ENCODE measurements at places on chromosomes 6 and 20.

DNA sequence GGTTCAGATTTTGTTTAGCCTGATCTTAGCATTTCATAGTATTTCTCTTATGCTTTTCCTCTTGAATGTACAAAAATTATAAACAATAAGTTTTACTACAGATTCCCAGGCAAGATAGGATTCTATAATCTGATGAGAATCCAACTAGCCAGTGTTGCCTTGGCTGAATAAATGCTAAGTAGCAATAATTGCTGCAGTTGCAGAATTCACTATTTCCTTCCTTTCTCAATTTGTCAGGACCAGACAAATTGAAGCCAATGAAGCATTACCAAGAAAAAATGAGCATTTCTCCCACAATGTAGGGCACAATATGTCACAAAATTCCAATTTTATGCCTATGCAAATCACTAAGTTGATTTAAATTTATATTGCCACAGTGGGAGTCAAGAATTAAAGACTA is 260.2 kb downstream of the KIF16B start:
- H3K4me3 ChIP-seq, result no peak overlapping the region
- H3K4me1 ChIP-seq, result no peaks in the 10 kb centered on the region
- no peak overlapping the region for H3K27ac ChIP-seq
- DNase-seq, result no peak
- H3K36me3 ChIP-seq, result no peaks in the 10 kb centered on the region

DNA sequence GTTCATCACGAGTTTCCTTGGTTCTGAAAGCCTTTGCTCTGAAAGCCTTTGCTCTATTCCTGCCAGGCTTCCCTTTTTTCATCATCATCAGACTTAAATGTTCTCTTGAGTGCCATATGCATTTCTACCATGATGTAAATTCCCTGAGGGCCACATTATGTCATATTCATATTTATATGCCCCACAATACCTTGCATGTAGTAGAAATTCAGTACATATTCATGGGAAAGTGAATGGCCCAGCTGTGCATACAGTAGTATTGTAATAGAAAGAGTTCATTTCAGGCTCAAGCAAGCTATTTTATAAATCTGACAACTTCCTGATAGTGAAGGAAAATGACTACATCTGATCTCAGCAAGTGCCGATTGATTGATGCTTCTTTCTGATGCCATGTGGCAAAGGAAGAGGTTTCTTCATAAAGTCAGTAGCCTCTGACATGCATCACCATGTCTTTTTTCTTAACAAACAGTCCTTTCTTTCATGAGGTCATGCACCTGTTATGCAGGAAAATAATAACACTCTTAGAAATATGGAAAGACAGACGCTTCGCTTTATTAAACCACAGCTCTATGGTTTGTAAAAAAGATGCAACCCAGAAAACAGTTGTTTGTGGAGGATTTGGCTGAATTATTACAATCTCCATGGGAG is 308.7 kb downstream of the SAMD5 start:
- no peaks in the 10 kb centered on the region for H3K36me3 ChIP-seq
- no peaks in the 10 kb centered on the region for H3K27me3 ChIP-seq
- no peak for DNase-seq
- no peak overlapping the region for H3K27ac ChIP-seq

GRCh38 chr20:54726687-54727300 is 251.4 kb downstream of the DOK5 start:
- H3K27ac ChIP-seq, result no peak overlapping the region
- no peaks in the 10 kb centered on the region for H3K27me3 ChIP-seq
- H3K4me1 ChIP-seq, result no peaks in the 10 kb centered on the region

GRCh38 chr6:107564589-107564951 is 74.7 kb downstream of the SOBP start:
- H3K27me3 ChIP-seq, result no peaks in the 10 kb centered on the region
- no peak overlapping the region for H3K4me3 ChIP-seq
- H3K36me3 ChIP-seq, result no peaks in the 10 kb centered on the region
- no peak overlapping the region for H3K27ac ChIP-seq

GRCh38 chr6:126170433-126170832 is 169.5 kb upstream of the CENPW start:
- no peaks in the 10 kb centered on the region for H3K27me3 ChIP-seq
- no peak overlapping the region for H3K27ac ChIP-seq
- H3K36me3 ChIP-seq, result no peaks in the 10 kb centered on the region
- no peak overlapping the region for H3K4me3 ChIP-seq
- DNase-seq, result no peak
- H3K4me1 ChIP-seq, result no peaks in the 10 kb centered on the region

DNA sequence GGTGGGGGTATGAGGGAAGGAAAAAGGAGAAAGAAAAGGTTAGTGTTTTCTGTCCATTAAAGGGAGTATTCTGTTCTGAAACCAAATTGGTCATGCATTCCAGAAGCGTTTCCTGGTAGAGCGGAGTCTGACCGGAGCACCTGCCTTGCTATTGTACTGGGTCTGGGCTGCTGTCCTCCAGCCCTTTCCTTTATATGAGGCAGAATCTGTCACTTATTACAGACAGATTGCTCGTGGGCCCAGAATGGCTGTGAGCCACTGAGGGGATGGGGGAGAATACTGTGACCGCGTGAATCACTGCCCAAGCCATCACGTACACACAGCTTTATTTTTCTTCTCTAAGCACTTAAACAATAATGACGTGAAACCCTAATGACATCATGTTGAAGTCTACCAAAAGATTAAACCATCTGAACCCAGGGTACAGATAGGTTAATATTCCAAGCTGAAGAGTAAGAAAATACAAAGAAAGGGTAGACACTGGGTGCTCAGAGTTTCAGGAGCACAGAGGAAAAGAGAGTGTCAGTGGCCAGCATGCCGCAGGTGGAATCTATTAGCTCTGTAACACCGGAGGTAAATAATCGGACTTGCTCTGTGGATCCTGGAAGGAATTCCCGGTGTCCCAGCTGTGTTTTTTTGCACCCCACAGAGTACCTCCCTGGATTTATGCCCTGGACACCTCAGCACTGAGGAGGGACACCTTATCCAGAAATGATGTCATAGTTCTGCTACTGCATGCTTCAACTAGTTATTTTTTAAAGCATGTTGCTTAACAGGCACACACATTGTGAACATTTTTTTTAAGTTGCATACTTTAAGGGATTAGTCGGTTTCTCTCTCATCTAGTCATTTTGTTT is 573.3 kb downstream of the PKHD1 start:
- DNase-seq, result no peak
- no peaks in the 10 kb centered on the region for H3K27me3 ChIP-seq
- H3K4me1 ChIP-seq, result no peaks in the 10 kb centered on the region
- no peaks in the 10 kb centered on the region for H3K36me3 ChIP-seq
- no peak overlapping the region for H3K4me3 ChIP-seq

- H3K27me3 ChIP-seq, result no peaks in the 10 kb centered on the region
- no peaks in the 10 kb centered on the region for H3K36me3 ChIP-seq
- H3K4me1 ChIP-seq, result no peaks in the 10 kb centered on the region
- H3K4me3 ChIP-seq, result no peak overlapping the region
- no peak overlapping the region for H3K27ac ChIP-seq
Measured at GRCh38 chr6:100915876-100916275, 34.7 kb upstream of the ASCC3 start.

DNA sequence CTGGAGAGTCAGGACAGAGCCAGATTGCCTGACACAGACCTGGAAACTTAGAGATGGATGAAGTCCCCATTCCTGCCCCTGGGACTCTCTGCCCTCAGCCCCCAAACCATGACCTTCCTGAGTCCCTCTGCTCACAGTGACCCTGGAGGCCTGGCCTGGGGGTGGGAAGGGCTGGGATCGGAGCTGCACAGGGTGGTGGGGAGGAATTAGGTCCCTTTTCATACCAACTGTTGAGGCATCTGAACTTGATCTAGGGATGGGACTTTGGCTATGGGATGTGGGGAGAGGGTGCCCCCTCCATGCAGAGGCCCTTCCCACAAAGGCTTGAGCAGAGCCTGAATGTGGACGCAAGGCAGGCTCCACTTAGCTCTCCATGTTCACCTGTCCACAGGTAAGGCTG is 144.1 kb downstream of the MRPL14 start:
- H3K27me3 ChIP-seq, result no peaks in the 10 kb centered on the region
- DNase-seq, result no peak
- no peak overlapping the region for H3K27ac ChIP-seq
- H3K36me3 ChIP-seq, result no peaks in the 10 kb centered on the region
- H3K4me3 ChIP-seq, result no peak overlapping the region

DNA sequence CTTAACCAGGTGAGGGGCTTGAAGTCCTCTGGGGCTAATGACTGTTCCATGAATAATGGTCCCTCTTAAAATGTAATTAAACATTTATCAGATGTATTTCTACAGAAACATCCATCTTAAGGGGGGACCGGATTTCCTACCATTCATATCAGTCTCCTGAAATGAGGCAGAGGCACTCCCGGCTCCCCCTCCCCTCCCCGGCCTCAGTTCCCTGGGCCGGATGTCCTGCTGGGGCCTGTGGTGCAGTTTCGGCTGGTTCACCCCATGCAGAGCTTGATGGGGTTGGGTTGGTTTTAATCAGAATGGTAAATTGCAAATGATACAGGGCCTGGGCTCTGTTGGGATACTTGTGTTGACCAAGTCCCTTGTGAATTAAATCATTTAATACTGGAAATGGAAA is 349.4 kb downstream of the PREX1 start:
- no peak overlapping the region for H3K4me3 ChIP-seq
- no peak overlapping the region for H3K27ac ChIP-seq
- DNase-seq, result no peak
- no peaks in the 10 kb centered on the region for H3K4me1 ChIP-seq
- H3K36me3 ChIP-seq, result no peaks in the 10 kb centered on the region

Data from effector memory CD4-positive, alpha-beta T cell (primary cell).